Activated CD4-positive, alpha-beta T cell treated with anti-CD3 and anti-CD28 coated beads, Interleukin-2, amount 10 ng/mL, durations not matched to agents 24 days and 14 days (primary cell): ENCODE measurements at places on chromosomes 3 and 15.

DNA sequence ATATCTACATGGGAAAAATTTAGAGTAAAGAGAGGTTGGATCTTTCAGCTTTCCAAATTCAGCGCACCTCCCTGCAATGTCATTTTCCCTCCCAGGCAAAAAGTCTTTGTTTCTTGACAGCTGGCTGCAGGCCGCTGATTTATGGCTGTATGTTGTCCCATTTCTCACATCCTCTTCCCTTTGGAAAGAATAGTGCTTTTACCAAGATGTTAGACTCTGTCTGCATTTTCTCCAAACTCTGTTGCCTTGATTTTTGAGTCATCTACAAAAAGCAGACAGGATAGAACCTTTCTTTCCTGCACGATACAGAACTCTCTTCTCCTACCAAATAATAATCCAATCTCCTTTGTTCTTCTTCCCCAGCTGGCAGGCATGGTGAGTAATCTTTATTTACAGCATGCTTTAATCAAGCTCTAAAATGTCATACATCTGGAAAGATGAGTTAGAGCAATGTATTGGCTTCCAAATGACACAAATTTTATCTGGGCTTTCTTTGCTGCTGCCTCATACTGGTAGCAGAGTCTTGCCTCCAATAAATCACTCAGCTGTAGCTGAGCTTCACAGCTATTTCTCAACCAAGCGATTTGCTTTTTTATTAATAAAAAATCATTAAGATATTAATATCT, 101.9 kb downstream of the PIK3R4 start:
- no peak for DNase-seq

DNA sequence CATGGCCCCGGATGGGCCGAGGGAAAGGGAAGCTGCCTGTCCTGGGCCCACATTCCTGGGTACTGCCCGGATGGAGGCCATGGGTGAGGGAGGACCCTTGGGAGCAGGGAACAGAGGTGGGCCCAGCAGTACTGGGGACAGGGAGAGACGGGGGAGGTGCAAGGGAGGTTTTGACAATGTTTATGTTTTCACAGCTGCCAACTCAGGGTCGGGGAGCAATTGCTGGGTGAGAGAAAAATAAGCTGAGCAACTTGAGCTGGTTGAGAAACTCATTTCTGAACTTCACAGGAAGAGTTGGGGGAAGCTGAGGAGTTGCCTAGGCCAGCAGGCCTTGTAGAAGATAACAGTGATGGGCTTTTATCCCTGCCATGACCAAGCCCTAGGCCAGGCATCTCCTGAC, 11.1 kb upstream of the TSPAN3 start:
- no peak for DNase-seq

DNA sequence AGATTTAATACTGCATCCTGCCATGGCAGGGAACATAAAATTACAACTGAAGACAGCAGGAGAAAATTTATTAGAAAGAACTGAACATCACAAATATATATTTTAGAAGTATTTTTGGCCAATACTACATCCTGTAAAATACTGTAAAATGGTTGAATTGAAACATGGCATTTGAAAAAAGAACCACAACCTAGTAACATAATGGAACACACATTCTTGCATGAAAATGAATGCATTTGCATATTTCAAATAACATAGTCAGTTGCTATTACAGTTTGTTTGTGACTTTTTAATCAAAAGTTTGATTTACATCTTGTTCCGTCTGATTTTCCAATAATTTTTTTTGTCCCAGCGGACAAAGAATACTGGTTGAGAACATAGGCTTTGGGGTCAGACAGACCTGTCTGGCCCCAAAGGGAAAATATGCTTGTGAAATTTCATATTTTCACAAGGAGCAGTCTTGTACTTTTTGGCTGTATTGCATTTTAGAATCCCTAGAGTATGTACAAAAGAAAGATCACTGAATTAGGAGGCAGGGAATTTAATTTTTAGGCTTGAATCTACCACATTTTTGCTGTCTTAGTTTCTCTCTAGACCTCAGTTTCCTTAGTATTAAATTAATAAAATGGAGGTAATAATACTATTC, 268.8 kb downstream of the ADAMTSL3 start:
- DNase-seq = no peak

DNA sequence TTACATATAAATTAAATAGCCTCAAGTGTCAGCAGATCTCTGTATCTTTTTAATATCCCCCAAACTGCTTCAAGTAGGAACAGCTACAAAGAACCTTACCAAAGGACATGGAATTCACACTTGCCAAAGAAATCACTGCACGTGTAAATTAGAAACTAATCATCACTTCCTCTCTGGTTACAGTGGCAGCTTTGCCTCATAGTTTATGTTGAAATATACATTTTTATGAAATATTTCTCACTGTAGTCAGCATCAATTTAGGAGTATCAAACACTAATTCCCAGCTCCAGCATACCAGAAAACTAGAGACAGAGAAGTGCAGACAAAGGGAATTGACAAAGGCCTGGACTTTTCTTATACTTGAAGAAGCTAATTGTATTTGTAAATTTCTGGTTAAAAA, 260.9 kb downstream of the TIGIT start:
- no peak for DNase-seq

GRCh38 chr3:151107701-151108100, 22.2 kb downstream of the MED12L start:
- no peak for DNase-seq
